T-helper 2 cell (primary cell): ENCODE measurements at places on chromosomes 12 and 14.

DNA sequence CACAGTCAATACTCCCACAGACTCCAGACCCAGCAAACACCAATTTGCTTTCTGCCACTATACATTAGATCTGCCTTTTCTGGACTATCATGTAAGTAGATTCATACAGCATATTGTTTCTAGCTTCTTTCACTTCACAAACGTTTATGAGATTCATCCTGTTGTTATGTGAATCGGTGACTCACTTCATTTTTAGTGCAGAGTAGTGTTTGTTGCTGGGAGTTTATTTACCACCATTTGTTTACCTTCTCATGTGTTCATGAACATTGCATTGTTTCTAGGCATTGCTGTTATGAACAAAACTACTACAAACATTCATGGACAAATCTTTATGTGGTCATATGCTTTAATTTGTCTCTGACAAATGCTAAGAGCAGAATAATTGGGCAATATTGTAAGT is 807.8 kb upstream of the TMEM132C start:
- DNase-seq = no peak

DNA sequence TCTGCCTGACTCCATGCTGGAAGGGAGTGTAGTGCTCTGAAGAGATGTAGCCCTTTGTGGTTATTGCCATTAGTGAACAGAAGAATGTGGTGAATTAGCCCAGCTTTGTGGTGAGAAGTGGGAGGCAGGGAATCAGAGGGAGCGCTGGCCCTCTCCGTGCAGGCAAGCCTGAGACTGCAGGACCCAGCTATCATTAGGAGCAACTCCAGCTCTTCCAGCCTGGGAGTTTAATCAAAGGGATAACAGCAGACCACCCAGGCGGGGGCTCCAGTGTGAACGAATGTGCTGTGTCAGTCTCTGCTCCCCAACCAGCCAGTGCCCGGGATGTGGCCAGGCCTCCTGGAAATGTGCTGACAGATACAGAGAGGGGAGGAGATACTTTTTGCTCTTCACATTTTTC is 142.7 kb downstream of the TTLL5 start:
- no peak for DNase-seq

DNA sequence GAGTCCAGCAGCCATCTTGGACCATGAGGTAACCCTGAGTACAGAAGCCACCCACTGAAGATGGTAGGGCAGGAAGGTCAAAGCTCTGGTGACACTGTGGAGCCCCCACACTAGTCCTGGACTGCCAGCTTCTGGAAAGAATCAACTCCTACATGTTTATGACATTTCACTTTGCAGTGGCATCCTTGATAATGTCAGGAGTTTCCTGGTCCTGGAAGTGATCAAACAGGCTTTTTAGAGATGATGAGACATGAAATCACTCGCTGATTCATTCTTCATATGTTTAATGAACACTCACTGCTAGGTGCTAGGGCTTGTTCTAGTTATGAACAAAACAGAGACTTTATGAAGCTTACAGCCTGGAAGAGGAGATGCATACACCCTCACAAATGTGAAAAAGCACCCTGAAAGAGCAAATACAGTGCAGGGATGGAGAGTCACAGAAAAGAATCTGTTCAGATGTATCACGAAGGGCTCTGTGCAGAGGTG is 15.8 kb upstream of the HNF1A start:
- DNase-seq = no peak

- DNase-seq = no peak
Measured at GRCh38 chr14:87257421-87257820, 735.6 kb downstream of the GALC start.
